ENCODE measurements at places on chromosomes 4 and X.

DNA sequence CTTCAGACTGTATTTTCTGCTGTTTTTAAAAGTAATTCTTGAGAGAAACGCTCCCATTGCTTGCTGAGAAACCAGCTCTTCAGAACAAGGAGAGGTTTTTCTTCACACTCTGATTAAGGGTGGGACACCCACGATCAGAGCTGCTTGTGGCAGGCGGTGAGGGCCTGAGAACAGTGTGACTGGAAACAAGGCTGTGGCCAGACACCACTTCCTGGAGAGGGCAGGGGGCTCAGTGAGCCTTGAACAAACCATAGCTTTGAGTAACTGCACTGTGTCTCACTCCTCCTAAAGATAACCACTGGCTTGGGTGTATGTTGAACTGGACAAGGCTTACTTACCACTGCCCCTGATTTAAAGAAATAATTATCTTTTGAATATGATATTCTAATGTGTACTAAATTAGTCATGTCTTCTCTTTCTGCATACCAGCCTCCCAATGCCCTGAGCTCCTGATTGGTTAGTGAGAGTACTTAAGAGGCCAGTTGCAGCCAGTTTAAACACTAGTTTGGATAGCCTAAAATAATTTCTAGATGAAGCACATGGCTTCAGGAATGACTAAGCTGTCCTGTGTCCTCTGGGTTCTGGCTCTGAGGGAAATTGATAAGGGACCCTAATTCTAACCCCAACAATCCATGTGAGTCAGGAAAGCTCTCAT, 3.7 kb upstream of the GPR82 start:
- peaks cover 11% of the 10 kb centered on the region for H3K27me3 ChIP-seq
- no peaks in the 10 kb centered on the region for H3K36me3 ChIP-seq
- DNase-seq: no peak
- no peak overlapping the region for H3K4me3 ChIP-seq
- H3K4me1 ChIP-seq: no peaks in the 10 kb centered on the region

- peaks cover 8% of the 10 kb centered on the region for H3K27me3 ChIP-seq
- no peaks in the 10 kb centered on the region for H3K4me1 ChIP-seq
- no peak overlapping the region for H3K4me3 ChIP-seq
- H3K27ac ChIP-seq: peak overlapping the region; percentile 43
Measured at GRCh38 chrX:38192007-38192810, 28.5 kb downstream of the SRPX start.

DNA sequence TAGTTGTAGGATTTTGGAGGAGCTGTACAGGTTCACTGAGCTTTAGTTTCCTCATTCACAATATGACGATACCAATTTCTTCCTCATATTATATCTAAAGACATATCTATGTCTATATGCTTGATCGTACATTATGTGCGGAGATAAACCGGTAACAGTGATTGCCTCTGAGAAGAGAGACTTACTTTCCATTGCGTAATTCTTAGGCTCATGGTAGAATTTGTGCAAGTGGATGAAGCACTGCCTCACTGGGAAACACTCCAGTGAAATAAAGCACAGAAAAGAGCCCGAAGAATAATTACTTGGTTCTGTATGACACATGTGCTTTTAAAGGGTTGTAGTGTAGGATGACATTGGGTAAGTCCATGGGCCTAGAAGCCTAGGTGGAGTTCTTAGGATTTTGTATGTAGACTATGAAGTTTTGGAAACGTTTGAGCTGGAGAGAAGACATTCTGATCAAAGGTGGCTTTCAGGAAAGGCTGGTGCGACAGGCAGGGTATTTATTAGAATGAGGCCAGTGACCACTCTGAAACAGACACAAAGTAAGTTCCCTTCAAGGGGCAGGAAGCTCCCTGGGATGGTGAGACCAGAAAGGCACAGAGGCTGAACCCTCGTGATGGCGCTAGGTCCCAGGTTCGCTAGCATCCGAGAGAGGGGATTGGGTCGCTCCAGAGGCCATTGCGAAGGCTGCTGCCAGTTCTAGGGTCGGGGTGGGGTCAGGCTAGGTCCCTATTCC, 649 bp upstream of the VBP1 start:
- no peak for DNase-seq
- H3K4me3 ChIP-seq: peak overlapping the region; percentile 77
- H3K27ac ChIP-seq: peak overlapping the region; percentile 84
- peaks cover 2% of the 10 kb centered on the region for H3K4me1 ChIP-seq

DNA sequence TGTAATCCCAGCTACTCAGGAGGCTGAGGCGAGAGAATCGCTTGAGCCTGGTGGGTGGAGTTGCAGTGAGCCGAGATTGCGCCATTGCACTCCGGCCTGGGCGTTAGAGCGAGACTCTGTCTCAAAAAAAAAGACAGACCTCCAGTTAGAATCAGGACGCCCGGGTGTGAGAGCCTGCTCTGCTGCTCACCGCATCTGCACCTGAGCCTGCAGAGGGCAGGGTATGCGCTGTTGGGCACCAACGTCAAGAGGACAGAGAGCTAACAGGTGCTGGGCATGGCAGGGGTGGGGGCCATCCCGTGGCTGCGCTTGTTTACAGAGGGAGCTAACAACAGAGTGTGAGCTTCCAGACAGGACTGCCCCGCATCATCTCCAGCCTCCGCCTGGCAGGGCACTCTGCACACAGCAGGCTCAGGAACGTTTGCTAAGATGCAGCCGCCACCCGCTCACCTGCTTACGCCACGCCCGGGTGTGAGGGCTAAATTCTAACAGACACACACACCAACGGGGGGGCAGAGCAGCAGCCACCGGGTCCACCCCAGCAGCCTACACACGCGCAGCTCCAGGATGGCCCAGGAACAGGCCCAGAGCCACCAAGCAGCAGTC, 50.0 kb upstream of the CPLX1 start:
- peak; percentile 26 for DNase-seq
- H3K36me3 ChIP-seq: peaks cover 72% of the 10 kb centered on the region
- H3K4me1 ChIP-seq: peaks cover 27% of the 10 kb centered on the region
- H3K27me3 ChIP-seq: no peaks in the 10 kb centered on the region
- no peak overlapping the region for H3K27ac ChIP-seq

DNA sequence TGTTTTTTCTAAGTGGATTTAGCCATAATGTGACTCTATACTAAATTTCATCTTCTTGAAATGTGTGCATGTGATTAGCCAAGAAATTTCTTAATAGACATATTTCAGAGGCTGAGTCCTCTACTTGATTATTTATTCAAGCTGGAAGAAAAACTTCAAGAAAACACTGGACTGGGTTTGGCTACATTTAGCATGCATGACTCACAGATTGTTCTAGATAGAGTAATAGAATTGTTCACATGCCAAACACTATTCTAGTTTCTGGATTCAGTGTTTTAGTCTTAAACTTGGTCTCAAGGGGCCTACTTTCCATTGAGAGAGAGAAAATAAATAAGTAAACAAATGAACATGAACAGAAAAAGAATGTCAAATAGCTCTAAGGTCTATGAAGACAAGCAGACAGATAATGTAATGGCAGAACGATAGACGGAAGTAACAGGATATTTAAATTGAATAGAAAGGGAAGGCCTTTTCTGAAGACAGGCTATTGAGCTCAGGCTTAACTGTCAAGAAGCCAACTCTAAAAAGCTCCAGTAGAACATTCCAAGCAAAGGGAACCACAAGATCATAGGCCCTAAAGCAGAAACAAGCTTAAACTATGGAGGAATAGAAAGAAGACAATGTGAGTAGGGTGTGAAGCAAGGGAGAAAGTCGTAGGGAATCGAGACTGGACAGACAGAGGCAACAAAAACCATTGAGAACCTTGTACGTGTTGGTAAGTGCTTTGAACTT, 104.6 kb downstream of the TMEM144 start:
- H3K27me3 ChIP-seq: no peaks in the 10 kb centered on the region
- peak overlapping the region; percentile 17 for H3K27ac ChIP-seq
- H3K4me3 ChIP-seq: no peak overlapping the region
- H3K36me3 ChIP-seq: no peaks in the 10 kb centered on the region

DNA sequence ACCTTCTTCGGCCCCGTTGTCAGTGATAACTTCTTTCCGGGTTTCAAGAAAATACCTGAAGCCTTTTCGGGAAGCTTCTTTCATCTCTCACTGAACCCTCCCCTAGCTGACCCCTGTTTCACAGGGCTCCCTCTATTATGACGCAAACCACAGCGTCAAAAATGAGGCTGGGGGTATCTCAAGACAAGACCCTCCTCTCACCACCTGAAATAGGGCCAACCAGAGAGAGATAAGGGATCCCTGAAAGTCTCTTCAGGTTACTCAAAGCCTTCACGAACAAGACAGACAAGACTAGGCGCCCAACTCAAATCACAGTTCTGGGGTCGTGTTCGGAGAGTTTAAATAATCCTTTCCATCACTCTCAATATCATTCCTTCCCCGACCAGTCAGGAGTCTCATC, 1.2 kb downstream of the PHF8 start:
- no peaks in the 10 kb centered on the region for H3K27me3 ChIP-seq
- peak overlapping the region; percentile 76 for H3K4me3 ChIP-seq
- no peak for DNase-seq
- peaks cover 6% of the 10 kb centered on the region for H3K4me1 ChIP-seq
- peak overlapping the region; percentile 97 for H3K27ac ChIP-seq

GRCh38 chrX:112473654-112474053, 206.1 kb downstream of the LHFPL1 start:
- H3K27me3 ChIP-seq: peaks cover 11% of the 10 kb centered on the region
- H3K36me3 ChIP-seq: no peaks in the 10 kb centered on the region
- no peaks in the 10 kb centered on the region for H3K4me1 ChIP-seq
- DNase-seq: no peak

DNA sequence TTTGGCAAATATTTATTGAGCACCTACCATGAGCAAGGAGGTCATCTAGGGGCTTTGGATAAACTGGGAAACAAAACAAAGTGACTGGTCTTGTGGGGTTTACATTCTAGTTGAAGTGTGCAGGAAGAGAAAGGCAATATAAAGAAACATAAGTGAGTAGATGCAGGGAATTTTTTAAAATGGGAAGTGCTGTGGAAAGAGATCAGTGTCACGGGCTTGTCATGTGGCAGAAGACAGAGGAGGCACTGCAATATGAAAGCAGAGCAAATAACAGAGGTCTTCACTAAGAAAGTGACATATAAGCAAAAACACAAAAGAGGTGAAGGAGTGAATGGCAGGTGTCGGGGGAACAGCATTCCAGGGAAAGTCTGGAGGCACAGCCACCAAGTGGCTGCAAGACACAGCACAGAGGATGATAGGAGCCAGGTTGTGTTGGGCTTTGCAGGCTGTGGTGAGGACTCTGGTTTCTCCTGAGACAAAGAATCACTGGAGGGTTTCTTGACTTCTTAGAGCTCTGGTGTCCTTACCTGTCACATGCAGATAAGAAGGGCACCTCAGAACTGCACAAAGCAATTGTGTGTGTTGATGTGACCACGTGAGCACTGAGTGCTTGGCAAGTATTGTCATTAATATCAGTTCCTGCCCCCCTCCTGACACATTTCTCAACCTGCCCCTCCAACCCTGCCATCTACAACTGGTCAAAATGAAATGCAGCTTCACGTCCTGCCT, 143.5 kb downstream of the TSPAN5 start:
- H3K4me3 ChIP-seq: no peak overlapping the region
- DNase-seq: no peak
- no peaks in the 10 kb centered on the region for H3K27me3 ChIP-seq
- H3K36me3 ChIP-seq: no peaks in the 10 kb centered on the region
- H3K27ac ChIP-seq: no peak overlapping the region

DNA sequence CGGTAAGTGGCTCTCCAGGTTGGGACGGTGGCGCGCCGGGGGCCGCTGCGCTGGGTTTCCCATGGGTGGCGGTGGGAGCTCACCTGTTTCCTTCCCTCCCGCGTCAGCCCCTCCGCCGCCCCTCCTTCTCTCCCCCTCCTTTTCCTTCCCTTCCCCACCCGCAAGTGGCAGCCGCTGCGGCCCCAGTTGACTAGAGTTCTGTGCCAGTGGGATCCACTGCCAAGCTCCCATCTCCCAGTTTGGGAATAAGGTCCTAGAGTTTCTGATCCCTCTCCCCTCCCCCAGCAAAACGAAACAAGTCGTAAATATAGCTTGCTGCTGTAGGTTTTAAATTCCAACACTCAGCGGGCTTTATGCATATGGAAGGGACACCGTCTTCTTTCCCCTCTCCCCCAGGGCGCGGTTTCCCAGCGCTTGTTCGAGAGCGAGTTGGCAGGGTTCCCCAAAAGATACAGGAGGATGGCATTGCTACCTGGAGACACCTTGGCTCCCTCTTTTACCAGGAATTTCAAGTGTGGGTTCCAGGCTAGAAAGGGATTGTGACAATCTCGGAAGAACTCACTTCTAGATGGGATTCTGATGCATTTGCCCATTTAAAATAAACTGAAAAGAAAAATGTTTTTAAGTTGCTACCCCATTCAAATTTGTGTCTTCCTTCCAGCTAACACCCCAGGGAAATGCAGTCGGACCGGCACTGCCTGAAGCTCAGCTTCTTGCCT, 1.2 kb downstream of the TLL1 start:
- no peaks in the 10 kb centered on the region for H3K36me3 ChIP-seq
- H3K27ac ChIP-seq: peak overlapping the region; percentile 35
- peaks cover 23% of the 10 kb centered on the region for H3K4me1 ChIP-seq
- DNase-seq: peak; percentile 52

GRCh38 chr4:81905971-81906370, 434.3 kb upstream of the RASGEF1B start:
- no peaks in the 10 kb centered on the region for H3K36me3 ChIP-seq
- H3K4me1 ChIP-seq: no peaks in the 10 kb centered on the region
- H3K27me3 ChIP-seq: no peaks in the 10 kb centered on the region
- H3K4me3 ChIP-seq: no peak overlapping the region
- H3K27ac ChIP-seq: no peak overlapping the region
- DNase-seq: no peak
